ENCODE measurements at places on chromosomes 7 and 10. TPM values are rescaled to one million over a fixed set of nuclear protein-coding genes. Genes with fewer than 3 reads are reported as not detected.

ARHGAP19 gene
- 5.2 TPM for total RNA-seq

PPA1 gene
- 298 TPM for total RNA-seq

SYT15B gene
- 2.3 TPM for total RNA-seq

GPR146 gene
- 1.6 TPM for total RNA-seq

AKR1C8 gene
- total RNA-seq = 0.07 TPM

DKK1 gene
- 387 TPM for total RNA-seq

CRPPA gene
- 0.64 TPM for total RNA-seq

MLXIPL gene
- total RNA-seq = 1.4 TPM

NPTX2 gene
- total RNA-seq = 0.25 TPM

RP9 gene
- total RNA-seq = 32.8 TPM

KEL gene
- not detected for total RNA-seq

SLC39A12 gene
- not detected for total RNA-seq

MACC1 gene
- total RNA-seq = not detected

ANKRD2 gene
- total RNA-seq = 7.4 TPM

NEBL gene
- 14.0 TPM for total RNA-seq

RINT1 gene
- total RNA-seq = 12.6 TPM

HOXA6 gene
- 1.3 TPM for total RNA-seq

PROSER2 gene
- total RNA-seq = 30.9 TPM

Measured in A549 treated with dexamethasone at 1 μM for 4 hours (cell line).